ENCODE measurements at places on chromosomes 7 and 10. TPM values are rescaled to one million over a fixed set of nuclear protein-coding genes. Genes with fewer than 3 reads are reported as not detected.

Gene CNTNAP2
- total RNA-seq, result 0.03 TPM

Gene ZNF679
- total RNA-seq, result not detected

GRCh38 chr7:157220916-157221569 lies 82.3 kb downstream of the UBE3C start:
- no peak overlapping the region for H3K27ac ChIP-seq
- H3K36me3 ChIP-seq, result peaks cover 10% of the 10 kb centered on the region
- DNase-seq, result no peak
- H3K4me3 ChIP-seq, result no peak overlapping the region

DNA sequence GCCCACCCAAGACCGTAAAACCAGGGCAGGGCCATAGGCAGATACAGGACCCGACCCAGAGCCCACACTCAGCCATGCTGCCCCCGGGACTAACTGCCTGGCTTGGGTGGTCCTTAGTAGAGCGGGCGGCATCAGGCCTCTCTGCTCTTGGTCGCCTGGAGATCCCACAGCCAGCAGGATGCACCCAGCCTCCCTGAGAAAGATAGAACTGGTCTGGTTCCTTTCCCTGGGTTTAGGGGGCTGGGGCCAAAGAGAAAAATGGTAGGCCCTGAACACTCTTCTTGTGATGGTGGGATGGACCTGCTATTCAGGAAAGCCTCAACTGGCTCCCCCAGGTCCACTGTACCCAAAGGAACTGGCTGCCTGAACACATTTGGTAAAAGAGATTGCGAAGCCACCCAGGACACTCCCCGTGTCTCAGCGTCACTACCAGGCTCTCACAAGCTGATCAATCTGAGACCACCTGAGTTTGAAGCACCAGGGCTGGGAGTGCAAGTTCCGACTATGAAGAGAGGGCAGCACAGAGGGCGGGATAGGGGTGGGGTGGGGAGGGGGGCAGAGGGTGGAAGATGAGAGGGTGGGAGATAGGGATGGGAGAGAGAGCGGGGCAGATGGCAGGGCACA lies 591.5 kb downstream of the DNAJB6 start:
- H3K27ac ChIP-seq, result no peak overlapping the region
- H3K27me3 ChIP-seq, result peaks cover 2% of the 10 kb centered on the region
- no peak for DNase-seq
- H3K4me1 ChIP-seq, result no peaks in the 10 kb centered on the region
- no peak overlapping the region for H3K4me3 ChIP-seq

DNA sequence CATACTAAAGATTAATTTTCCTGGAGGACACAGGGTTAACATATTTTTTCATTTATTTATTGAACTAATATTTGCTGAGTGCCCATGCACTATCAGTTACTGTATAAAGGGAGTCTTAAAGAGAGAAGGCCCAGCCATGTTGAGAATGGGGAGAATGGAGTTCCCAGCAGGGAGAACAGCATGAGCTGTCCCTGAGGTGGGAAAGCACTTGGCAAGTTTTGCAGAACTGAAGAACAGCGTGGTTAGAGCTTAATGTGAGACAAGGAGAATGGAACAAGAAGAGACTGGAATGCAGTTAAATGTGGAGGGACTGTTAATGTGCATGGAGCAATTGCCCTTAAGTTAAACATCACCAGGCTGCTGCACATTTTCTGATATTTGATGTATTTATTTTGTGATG lies 435.4 kb downstream of the SUGCT start:
- no peaks in the 10 kb centered on the region for H3K27me3 ChIP-seq
- H3K4me3 ChIP-seq, result no peak overlapping the region
- no peaks in the 10 kb centered on the region for H3K36me3 ChIP-seq
- no peaks in the 10 kb centered on the region for H3K4me1 ChIP-seq
- no peak overlapping the region for H3K27ac ChIP-seq
- DNase-seq, result no peak

GRCh38 chr7:152435384-152436110 lies at the start of gene KMT2C:
Gene KMT2C (minus strand): TSS chr7:152436003. CDS start chr7:152435786, 217 bp downstream.
- H3K4me1 ChIP-seq, result peaks cover 8% of the 10 kb centered on the region
- H3K27ac ChIP-seq, result peak within 1 kb of the TSS; percentile 90
- H3K36me3 ChIP-seq, result no peaks in the 10 kb centered on the region
- H3K4me3 ChIP-seq, result peak within 1 kb of the TSS; percentile 69

Data from Panc1 (cell line).